ENCODE measurements at places on chromosomes 11 and 22.

- DNase-seq: no peak
These were observed 269.6 kb downstream of the MN1 start for GRCh38 chr22:27531782-27532530.

DNA sequence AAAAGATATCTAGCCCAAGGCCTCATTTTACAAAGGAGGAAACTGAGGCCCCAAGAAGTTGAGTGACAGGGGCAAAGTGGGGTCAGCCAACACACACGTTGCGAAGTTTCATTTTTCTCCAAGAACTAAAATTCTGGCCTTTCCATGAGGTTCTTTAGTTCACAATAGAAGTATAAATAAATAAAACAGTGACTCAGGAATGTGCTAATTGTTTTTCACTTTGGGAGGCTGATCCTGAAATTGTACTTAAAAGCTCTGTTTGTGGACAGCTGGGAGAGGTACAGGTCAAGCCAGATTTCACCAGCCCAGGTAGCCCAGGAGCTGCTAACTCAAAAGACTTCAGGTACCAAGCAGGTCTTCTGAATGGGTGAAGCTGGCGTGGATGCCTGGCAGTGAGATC is 105.2 kb downstream of the TRAF6 start:
- no peak for DNase-seq

DNA sequence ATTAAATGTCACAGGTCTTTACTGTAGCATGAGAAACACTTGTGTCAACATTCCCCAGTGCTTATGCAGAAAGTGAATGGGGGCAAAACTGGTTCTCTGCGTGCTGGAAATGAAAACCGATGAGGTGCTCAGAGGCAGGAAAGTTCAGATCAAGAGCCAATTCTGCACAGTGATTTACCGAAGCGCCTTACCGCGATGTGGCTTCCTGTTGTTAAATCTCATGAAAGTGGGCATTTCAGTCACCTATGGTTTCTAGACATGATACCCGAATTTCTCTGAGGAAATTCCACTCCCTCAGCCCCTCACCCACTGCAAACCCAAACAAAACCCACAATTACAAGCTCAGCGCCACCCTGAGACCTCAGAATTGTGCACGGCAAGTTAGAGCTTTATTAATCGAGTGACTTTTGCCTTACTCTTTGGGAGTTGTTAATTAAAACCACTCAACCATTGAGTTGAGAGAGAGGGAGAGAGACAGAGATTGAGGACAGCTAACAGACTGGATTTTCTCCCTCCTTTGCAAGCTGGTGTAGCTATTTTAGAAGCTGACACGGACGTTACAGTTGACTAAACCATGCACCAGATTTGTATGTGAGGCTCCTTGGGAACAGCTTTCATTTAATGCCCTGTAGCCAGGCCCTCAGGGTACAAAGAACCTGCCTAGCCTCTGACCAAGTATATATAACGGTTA is 196.4 kb downstream of the DBX1 start:
- DNase-seq: no peak

DNA sequence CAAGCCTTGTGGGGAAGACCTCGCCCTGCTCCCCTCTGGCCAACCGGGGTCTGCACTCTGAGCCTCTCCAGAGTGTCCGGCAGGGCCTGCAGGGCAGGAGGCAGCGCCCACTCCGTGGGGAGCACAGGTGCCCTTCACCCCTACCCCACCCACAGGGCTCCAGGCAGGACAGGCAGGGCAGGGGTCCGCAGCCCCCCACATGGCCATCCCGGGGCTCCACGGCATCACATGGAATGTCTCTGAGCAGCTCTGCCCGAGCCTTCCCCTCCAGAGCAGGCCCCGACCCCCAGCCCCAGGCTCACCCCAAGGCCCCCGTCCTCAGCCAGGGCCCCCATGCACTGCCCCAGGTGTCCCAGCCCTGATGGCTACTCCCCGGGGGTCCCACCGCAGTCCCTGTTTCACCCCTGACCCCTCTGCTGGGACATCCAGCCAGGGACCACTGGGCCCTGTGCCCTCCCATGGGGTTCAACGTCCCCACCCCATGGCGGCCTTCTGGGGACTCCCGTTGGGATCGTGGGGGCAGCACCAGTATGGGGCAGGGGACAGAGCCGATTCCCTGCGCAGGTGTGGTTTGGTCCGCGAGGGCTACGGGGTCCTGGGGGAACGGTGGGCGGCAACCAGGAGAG is 77.7 kb downstream of the BRD1 start:
- DNase-seq: no peak

DNA sequence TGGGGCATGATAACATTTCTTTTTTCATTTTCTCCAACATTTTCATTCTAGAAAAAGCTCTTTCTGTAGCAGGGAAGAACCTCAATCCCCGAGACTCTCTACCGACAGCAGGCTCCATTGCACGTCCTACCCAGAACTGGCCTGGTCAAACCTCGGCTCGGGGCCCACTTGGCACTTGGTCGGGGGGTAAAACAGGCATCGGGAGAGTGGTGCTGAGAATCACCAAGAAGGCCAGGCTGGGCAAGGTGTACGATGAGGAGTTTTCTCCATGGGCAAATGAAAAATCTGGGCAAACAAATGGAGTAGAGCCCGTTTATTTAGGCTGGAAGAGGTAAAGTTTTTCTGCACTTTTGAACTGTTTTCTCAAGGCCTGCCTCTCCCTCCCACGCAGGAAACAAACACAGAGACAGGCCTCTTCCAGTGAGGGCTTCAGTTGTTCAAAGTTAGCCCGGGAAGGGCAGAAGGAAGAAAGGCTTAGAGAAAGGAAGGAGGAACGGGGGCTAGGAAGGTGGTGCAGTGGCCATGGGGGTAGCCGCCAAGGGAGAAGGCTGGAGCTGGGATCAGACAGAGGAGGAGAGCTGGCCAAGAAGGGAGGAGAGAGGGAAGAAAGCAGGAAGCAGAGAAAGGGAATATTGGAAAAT is 87.6 kb downstream of the ETS1 start:
- DNase-seq: no peak

DNA sequence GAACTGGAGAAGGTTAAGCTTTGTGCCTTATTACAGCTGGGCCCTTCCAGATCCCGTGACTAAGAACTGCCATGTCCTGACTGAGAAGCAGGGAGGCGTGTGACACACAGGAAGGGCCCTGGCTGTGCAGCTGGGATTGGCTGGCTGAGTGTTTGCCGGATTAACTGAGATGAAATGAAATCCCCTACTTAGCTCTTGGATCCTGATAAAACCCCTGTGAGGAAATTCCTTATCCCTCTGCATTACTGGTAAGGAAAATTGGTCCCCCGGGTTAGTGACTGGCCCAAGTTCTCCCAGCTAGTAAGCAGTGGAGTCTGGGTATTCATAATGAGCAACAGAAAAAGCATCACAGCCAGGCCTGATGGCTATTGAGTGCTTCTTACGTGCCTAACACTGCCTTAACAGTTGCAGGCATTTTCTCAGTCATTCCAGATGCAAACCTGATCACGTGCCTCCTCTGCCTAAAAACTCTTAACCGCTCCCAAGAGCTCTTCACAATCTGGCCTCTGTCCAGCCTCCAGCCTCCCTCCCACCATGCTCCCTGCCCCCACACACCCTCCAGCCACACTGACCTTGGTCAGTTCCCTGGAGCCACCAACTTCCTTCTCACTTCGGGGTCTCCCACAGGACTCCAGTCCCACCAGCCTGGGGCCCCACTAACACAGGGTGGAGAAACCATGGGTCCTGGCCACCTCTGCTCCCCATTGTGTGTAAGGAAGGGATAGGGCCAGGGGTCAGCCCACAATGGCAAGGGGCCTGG is 37.8 kb downstream of the ARRB1 start:
- no peak for DNase-seq

DNA sequence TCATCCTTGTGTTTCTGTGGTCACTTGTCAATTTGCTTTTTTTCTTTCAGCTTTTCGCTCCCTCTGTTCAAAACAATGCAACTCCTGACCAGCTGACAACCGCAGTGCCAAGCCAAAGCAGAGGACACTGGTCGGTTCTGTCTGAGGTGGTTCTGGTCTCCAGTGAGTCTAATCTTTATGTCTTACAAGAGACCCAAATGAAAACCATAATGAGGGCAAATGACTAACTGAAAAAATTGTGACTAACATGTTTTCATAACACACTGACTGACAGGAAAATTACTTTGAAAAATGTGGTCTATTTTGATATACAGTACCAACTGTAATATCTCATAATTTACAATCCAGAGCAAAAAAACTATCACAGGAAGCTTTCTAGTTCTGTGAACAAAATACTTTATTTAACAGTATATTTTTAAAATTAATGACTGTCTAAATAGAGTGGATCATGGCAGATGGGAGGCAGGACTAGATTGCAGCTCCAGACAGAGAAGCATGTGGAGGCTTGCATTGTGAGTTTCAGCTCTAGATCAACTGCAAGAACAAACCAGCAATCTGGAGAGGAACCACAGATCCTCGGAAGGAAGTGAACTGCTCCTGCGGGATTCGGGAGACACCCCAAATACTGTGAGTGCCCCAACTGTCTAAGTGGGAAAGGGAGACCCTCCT is 311.8 kb downstream of the SBF2 start:
- DNase-seq: no peak

DNA sequence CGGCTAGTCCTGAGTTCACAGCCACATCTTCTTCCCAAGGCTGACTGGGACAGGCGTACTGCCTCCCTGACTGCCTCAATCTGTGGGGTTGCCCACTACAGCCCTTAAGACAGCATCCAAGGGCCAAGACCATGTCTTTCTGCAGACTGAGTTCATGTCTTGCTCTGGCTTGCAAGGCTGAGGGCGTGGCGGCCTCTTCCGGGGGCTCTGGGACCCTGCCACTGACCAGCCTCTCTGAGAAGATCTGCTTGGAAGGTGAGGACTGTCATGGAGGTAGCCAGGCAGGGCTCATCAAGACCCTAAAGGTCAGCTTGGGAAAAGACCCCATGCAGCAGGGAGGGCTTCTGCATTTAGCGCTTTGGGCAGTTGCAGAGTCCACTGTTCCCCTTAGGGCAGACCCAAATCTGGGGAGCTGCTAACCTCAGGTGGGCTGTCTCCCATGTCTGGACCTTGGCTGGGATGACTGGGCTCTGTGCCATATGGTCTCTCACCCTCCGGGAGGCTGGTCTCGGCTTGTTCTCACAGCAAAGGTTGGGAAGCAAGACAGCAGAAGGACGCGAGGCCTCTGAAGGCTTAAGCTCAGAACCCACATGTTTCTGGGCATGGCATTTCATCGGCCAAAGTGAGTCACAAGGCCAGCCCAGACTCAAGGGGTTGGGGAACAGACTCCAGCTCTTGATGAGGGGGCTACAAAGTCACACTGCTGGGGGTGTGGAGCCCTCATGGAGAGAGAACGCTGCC is 109.1 kb upstream of the LMO1 start:
- DNase-seq: no peak
